ENCODE measurements at places on chromosomes 7 and 10. TPM values are rescaled to one million over a fixed set of nuclear protein-coding genes. Genes with fewer than 3 reads are reported as not detected.

The PARD3 gene
- 53.4 TPM for total RNA-seq

DNA sequence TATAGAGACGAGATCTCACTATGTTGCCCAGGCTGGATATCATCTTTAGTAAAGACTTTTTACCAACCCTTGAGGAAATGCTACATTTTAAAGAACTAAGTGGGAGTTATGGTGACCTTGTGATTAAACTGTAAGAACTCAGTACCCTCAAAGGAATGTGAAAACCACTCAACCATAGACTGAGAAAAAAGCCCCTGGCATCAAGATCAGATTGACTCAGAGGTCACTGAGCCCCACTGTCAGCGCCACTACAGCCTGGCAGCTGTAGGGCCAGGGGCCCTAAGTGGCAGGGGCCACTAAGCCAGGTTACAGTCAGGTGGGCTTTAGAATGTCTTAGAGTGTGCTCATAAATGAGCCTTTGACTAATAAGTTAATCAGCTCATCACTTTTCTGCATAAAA lies 55.9 kb downstream of the APBB1IP start:
- H3K4me3 ChIP-seq: no peak overlapping the region
- H3K4me1 ChIP-seq: no peaks in the 10 kb centered on the region
- no peaks in the 10 kb centered on the region for H3K36me3 ChIP-seq
- DNase-seq: no peak
- no peak overlapping the region for H3K27ac ChIP-seq

GRCh38 chr10:60948851-60949250 lies 4.9 kb upstream of the RHOBTB1 start:
- H3K27me3 ChIP-seq: no peaks in the 10 kb centered on the region
- no peak for DNase-seq
- no peak overlapping the region for H3K4me3 ChIP-seq
- H3K4me1 ChIP-seq: peaks cover 16% of the 10 kb centered on the region
- H3K36me3 ChIP-seq: no peaks in the 10 kb centered on the region
- H3K27ac ChIP-seq: peak overlapping the region; percentile 11

GRCh38 chr7:96663457-96663856 lies 46.2 kb downstream of the SEM1 start:
- H3K27ac ChIP-seq: no peak overlapping the region
- H3K4me3 ChIP-seq: no peak overlapping the region
- H3K27me3 ChIP-seq: no peaks in the 10 kb centered on the region
- DNase-seq: no peak
